ENCODE measurements at places on chromosomes 5 and 9. TPM values are rescaled to one million over a fixed set of nuclear protein-coding genes. Genes with fewer than 3 reads are reported as not detected.

The IFNE gene
- total RNA-seq: 22.3 TPM

The PHF24 gene
- total RNA-seq: not detected

The HTR1A gene
- not detected for total RNA-seq

The MARCHF11 gene
- not detected for total RNA-seq

The OBP2B gene
- not detected for total RNA-seq

The GABRP gene
- 1.1 TPM for total RNA-seq

The TMEM171 gene
- 5.5 TPM for total RNA-seq

The IL3 gene
- not detected for total RNA-seq

The LCP2 gene
- total RNA-seq: not detected

The TAF11L9 gene
- total RNA-seq: not detected

The FOXD1 gene
- total RNA-seq: 23.6 TPM

The ZNF367 gene
- total RNA-seq: 9.0 TPM

The CCNB1 gene
- total RNA-seq: 218 TPM

The SPINK9 gene
- total RNA-seq: not detected

The DDX46 gene
- 20.4 TPM for total RNA-seq

The CCDC183 gene
- total RNA-seq: 0.22 TPM

The LCN9 gene
- not detected for total RNA-seq

The C5orf58 gene
- total RNA-seq: under 0.01 TPM

The MAMDC2 gene
- total RNA-seq: 1.8 TPM

The FRMD3 gene
- under 0.01 TPM for total RNA-seq

The UBE2QL1 gene
- total RNA-seq: not detected

The PDCD1LG2 gene
- total RNA-seq: 16.0 TPM

The CSF1R gene
- total RNA-seq: 1.1 TPM

The FLT4 gene
- under 0.01 TPM for total RNA-seq

The KCNIP1 gene
- not detected for total RNA-seq

The BSPRY gene
- total RNA-seq: not detected

The AK1 gene
- total RNA-seq: 23.2 TPM

The RPL35 gene
- 1,592 TPM for total RNA-seq

The SLC45A2 gene
- not detected for total RNA-seq

The YTHDC2 gene
- total RNA-seq: 17.3 TPM

The C5orf52 gene
- total RNA-seq: not detected

The MARCHF6 gene
- 54.1 TPM for total RNA-seq

The MARCHF3 gene
- 22.5 TPM for total RNA-seq

The PDGFRB gene
- 114 TPM for total RNA-seq

The NRG2 gene
- 1.0 TPM for total RNA-seq

The PAEP gene
- total RNA-seq: not detected

The IFNB1 gene
- total RNA-seq: not detected

The MUSK gene
- 0.44 TPM for total RNA-seq

The MAN1B1 gene
- total RNA-seq: 68.1 TPM

The MEF2C gene
- 11.3 TPM for total RNA-seq
